Stimulated activated CD4-positive, alpha-beta T cell treated with anti-CD3 and anti-CD28 coated beads, Interleukin-15, amount 100 ng/mL, for 1 hour (primary cell): ENCODE measurements at places on chromosomes 13 and 19.

- DNase-seq: no peak
These were observed 179 bp upstream of the AMER2 start for GRCh38 chr13:25172303-25172630.

DNA sequence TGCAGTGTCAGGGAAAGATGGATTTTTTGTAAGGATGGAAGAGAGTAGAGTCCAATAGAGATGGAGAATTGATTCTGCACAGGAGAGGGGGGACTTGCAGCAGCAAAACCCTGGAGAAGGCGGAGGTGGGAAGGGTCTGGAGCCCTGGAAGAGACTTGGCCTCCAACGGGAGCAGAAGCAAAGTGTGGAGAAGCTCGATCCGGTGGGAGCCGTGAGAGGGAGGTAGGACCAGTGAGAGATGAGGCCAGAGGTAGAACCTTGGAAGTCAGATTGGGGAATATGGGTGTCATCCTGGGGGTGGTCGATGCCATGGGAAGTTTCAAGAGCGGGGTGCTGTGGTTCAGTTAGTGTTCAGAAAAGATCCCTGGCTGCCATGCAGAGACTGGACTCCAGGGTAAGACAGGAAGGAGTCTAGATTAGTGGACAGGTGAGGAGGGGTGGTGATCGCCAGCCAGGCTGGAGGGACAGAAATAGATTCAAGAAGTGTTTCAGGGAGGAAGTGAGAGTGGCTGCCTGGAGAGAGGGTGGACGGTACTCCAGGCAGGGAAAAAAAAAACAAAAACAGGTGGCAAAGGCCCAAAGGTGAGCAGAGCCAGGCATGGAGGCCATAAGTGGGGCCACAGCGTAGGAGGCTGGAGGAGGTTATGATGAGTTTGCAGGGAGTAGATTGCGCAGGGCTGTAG is 2.6 kb downstream of the PPP5C start:
- DNase-seq: no peak

- DNase-seq: no peak
These were observed 18.5 kb downstream of the KLF2 start for GRCh38 chr19:16343156-16343555.

DNA sequence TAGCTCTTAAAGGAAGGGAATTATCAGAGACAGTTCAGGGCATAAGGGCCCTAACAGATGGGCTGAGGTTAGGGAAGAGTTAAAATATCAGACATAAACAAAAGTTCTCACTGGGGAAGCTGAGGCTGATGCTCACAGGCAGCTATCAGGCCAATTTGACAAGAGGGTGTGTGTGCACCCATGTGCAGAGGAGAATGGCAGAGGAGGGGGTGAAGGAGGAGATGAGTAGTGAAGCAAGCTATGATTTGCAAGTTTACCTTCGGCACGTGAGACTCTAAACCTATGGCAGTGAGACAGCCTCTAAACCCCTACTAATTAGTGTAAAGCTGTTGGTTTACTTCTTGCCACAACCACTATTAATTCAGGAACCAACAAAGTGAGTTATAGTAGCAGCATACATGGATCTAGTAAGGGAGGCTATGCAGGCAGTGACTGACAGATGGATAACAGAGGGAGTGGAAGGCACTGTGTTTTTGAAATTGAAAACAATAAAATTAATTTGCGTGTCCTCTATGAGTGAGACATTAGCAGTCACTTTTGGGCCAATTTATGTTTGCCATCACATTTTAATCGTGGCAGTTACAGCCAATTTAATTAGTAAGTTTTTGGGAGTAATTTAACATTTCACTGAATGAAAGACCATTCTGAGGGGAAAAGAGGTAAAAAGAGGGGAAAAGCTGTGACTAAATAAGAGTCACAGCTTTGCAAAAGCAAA is 99.6 kb upstream of the HTR2A start:
- DNase-seq: no peak

GRCh38 chr19:40348961-40349507 is 539 bp downstream of the PLD3 start:
- DNase-seq: no peak

GRCh38 chr19:54435551-54436016 is 13.4 kb upstream of the LENG8 start:
- DNase-seq: no peak

GRCh38 chr13:91053318-91054065 is 294.0 kb upstream of the MIR17HG start:
- no peak for DNase-seq

DNA sequence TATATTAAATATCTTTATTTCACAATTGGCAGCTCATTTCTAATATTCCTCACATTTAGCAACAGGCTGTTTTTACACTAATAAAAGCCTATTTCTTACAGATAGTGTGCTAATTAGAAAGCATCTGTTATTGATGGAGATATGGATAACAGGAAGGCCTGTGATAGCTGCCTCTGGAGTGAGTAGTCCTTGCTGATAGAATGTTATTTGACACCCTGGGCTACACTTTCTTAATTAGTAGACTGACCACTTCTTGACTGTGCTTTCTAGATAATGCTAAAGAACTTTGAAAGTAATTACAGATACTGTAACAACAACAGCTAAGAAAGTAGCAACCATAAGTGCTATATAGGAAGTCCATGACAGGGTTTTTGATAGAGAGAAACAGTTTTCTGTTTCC is 554.3 kb downstream of the DIAPH3 start:
- DNase-seq: no peak

GRCh38 chr13:31012655-31013024 is 80.2 kb downstream of the TEX26 start:
- DNase-seq: no peak

- no peak for DNase-seq
These were observed 9.0 kb downstream of the RELB start for GRCh38 chr19:45010306-45010705.

GRCh38 chr19:13343514-13343913 is 162.8 kb downstream of the CACNA1A start:
- DNase-seq: no peak

GRCh38 chr13:95420501-95420900 is 119.2 kb upstream of the ABCC4 start:
- no peak for DNase-seq

- DNase-seq: no peak
These were observed 62.0 kb upstream of the C13orf46 start for GRCh38 chr13:114035583-114036531.

- no peak for DNase-seq
These were observed 1137.7 kb downstream of the UQCRFS1 start for GRCh38 chr19:28075229-28075628.

- no peak for DNase-seq
These were observed 11.9 kb upstream of the GARIN5A start for GRCh38 chr19:50488389-50489194.

- no peak for DNase-seq
These were observed 774 bp upstream of the PPP2R1A start for GRCh38 chr19:52188822-52189734.

DNA sequence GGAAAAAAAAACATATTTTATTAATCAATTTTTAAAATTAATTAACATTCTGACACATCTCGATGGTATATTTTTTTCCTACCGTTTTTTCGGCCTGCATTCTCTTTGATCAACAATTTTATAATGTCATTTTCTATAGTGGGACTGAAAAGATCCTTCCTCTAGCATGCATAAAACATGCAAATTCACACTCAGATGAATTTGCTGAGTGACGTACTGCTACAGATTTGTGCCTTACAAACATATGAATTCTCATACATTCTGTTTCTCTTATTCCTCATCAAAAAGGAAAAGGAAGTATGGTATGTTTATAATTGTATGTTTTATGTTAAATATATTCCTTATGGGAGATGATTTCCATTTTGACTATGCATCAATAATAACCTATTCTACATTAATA is 458.2 kb downstream of the TSHZ3 start:
- no peak for DNase-seq

DNA sequence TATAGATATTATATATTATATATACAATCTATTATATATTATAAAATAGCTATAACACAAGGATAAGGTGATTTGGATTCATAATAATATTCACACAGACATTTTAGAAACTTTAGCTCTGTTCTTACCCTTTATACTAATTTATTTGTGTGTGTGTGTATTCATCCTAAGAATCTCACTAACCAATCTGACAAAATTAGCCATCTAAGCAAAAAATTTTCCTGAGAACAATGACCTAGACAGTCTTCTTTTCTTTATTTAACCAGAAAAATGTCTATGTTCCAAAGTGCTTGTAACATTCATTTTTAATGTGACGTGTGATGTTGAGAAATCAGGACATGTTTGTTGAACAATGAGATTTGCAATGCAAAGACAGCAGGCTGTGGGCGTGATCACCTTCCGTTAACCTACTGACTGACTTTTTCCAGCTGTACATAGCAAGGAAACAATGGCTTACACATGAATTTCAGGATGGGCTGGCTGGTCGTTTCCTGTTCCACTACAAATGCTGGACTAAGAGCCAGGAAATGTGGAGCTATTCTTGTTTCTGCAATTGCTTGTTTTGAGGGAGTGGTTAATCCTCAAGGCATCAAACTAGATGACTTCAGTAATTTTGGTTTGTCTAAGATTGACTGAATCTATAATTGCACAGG is 634.6 kb upstream of the ARGLU1 start:
- no peak for DNase-seq

DNA sequence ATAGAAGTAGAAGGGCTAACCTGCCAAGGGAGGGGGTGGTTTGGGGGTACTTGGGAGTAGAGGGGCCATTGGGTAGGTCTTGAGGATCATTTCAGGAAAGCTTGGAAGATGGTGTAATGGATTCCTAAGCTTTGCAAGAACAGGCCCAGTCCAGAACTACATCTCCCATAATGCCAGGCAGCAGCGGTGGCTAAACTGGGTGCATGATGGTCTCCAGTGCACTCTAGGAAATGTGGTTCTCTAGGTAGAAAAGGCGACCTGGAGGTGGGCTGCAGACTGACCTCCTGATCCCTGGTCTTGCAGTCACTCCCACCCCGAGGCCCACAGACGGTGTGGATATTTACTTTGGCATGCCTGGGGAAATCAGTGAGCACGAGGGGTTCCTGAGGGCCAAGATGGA is 3.8 kb downstream of the APLP1 start:
- DNase-seq: no peak

GRCh38 chr19:2375353-2376121 is 15.5 kb downstream of the TMPRSS9 start:
- DNase-seq: no peak

DNA sequence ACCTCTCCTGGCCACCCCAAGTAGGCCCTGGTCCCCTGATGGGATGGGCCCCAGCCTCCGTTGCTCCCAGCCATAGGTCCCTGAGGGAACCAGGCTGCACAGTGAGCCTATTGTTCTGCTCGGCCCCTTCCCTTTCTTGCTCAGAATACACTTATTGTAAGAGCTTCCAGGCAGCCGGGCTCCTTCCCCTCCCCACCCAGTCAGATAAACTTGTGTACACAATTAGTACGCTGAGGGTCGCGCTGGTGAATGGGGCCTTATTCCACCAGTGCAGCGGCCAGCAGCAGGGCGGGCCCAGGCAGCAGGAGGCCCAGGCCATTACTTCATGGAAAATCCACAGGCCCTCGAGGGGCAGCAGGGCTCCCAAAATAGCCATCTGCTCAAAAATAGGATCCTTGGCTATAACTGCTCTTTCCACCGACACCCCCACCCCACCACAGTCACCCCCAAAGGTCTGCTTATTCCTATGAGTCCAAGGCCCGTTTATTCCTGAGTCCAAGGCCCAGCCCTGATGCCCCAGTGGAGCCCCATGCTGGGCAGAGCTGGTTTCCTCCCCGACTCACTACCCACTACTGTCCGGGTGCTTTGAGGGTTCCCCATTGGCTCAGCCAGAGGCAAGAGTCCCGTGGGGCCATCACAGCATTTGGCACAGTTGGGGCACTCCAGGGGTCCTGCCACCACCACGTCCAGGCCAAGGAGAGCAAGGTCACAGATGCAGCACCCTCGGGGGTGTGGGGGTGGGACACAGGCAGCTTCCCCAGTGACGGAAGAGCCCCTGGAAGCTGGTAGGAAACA is 22.1 kb downstream of the CAPN12 start:
- DNase-seq: no peak

DNA sequence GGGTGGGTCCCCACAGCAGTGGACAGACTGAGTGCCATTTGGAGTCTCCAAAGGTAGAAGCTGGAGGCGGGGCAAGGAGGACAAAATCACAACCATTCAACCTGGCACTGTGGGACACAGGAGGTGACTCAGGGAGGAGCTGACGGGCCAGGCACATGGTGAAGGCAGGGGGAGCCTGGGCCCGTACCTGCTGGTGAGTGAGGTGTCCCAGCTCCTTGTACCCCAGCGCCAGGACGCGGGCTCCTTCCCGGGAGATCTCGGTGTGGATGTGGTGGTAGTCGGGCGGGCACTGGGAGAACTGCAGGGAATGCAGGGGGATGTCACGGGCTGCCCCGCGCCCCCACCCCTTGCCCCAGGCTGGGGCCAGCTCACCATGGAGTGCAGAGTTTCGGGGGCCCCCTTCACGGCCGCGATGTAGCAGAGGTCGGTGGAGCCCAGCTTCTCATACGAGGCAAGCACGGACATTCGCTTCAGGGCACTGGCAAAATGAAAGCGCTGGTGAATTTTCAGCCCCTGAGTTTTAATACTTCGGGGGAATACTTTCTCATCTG is 9.8 kb downstream of the ATP13A1 start:
- DNase-seq: no peak

GRCh38 chr13:43023289-43023963 is at the start of gene DNAJC15:
DNAJC15 (plus strand) TSS chr13:43023586; CDS start chr13:43023627, 41 bp downstream.
- DNase-seq: peak; percentile 69

- no peak for DNase-seq
These were observed 41.5 kb downstream of the MLLT1 start for GRCh38 chr19:6238256-6238642.

GRCh38 chr13:91647361-91647990 is 249.1 kb downstream of the GPC5 start:
- no peak for DNase-seq

GRCh38 chr19:34017024-34017423 is 155.3 kb upstream of the LSM14A start:
- no peak for DNase-seq

- DNase-seq: no peak
These were observed 98.2 kb downstream of the FREM2 start for GRCh38 chr13:38785042-38785441.

GRCh38 chr13:100125946-100126345 is 37.1 kb downstream of the PCCA start:
- DNase-seq: no peak
